ENCODE measurements at places on chromosomes 3 and 15.

GRCh38 chr3:159191447-159191846 lies 389.6 kb downstream of the MFSD1 start:
- DNase-seq = no peak

- DNase-seq = no peak
Observed at GRCh38 chr3:127120851-127121647, 71.9 kb upstream of the PRR23E start.

- no peak for DNase-seq
Observed at GRCh38 chr15:39795486-39795885, 12.8 kb upstream of the FSIP1 start.

DNA sequence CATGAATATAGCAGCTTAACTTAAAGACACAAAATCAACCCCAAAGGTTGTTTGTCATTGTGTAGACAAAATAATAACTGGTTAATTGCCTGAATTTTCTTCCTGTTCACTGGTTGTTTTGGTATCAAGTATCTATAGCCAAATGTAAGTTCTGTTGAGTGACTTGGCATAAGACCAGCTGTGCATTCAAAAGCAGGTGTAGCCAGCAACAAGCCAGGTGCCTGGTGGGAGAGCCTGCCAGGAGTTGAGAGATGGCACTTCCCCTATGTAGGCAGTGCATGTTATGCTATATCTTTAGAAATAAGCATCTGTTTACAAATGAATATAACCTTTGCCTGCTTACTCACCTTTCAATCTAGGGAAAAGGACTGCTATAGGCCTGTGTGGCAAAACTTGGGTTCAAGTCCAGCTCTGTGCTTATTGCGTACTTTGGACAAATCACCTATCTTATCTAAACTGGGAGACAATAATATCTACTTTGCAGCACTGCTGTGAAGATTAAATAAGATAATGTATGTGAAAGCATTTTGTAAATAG lies 84.9 kb upstream of the TBL1XR1 start:
- DNase-seq = no peak

DNA sequence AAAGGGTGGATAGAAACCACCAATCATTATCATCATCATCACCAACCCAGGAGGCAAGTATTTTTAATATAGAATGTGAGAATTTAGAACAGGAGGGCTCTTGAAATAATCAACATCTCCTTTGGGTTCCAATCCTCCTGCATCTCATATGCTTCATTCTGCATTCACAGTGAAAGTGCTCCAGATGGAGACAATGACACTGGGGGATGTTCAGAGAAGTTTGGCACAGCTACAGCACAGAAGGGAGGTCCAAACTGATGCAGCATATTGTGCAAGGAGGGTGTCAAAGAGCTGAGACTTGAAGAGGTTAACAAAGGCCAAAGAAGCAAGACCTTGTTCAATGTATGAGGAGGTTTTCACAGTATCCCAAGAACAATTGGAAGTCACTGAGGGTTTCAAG lies 767.1 kb downstream of the NTRK3 start:
- no peak for DNase-seq

GRCh38 chr15:60126200-60126599 lies 122.1 kb downstream of the FOXB1 start:
- no peak for DNase-seq

DNA sequence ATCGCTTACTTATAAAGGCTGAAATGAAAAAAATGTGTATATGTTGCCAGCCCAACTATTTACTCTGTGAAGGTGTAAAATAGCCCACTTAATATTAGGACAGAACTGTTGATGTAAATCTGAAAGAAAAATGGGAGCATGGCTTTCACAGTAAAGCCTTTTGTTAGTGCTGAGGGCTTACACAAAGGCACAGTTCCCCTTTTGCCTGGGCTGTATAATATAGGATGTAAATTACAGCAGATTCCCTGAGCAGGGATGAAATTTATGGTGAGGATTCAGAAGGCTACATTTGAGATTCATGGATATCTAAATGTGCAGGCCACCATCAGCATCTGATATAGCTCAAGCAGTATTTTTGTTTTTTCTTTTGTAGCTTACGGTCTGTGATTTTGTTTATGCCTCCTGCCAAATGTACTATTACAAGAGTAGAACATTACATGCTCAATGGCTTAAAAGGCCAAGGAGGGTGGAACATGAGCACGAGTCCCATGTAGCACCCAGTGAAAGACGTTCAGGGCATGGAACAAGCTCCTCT lies 109.1 kb upstream of the ATP10A start:
- DNase-seq = no peak

- DNase-seq = no peak
Observed at GRCh38 chr3:127668906-127669305, 3.8 kb upstream of the ABTB1 start.

GRCh38 chr15:32688151-32688639 lies 29.6 kb upstream of the GREM1 start:
- no peak for DNase-seq

DNA sequence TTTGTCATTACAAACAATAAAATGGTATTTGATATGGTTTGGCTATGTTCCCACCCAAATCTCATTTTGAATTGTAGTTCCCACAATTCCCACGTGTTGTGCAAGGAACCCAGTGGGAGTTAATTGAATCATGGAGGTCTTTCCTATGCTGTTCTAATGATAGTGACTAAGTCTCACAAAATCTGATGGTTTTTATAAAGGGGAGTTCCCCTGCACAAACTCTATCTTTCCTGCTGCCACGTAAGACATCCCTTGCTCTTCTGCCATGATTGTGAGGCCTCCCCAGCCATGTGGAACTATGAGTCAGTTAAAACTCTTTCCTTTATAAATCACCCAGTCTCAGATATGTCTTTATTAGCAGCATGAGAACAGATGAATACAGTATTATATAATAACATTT lies 15.4 kb upstream of the AADAC start:
- no peak for DNase-seq

DNA sequence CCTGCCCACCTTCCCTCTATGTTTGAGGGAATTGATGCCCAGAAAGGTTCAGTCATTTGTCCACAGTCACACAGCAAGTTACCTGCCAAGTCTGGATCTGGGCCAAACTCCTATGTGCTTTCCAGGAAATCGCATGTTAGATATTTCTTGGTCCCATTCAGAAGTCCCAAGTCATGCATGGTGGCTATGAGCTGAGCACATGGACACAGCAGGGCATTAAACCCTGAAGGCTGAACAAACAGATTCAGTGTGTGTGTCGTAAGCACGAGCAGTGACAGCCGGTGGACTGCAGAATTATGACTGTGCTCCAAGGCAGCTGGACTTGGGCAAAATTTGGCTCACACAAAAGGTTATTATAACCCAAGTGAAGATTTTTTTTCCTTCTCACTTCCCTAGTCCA lies 11.4 kb upstream of the SLC6A6 start:
- no peak for DNase-seq
